Activated CD8-positive, alpha-beta memory T cell treated with anti-CD3 and anti-CD28 coated beads for 48 hours (primary cell): ENCODE measurements at places on chromosomes 3 and 15.

DNA sequence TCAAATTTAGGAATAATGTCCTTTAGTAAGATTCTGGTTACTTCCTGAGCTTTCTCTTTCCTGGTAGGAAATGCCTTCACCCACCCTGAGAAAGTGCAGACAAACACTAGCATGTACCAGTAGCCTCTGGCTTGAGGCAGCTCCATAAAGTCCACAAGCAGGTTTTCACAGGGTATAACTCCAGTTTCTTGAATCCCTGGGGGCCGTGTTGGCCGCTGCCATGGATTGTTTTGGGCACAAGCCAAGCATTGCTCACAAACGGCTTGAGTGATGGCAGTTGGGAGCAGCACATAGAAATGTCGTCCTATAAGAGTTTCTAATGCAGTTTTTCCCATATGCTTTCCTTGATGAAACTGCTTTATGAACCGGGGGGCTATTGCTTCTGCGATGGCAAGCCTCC, 164.1 kb downstream of the STXBP5L start:
- DNase-seq, result no peak

DNA sequence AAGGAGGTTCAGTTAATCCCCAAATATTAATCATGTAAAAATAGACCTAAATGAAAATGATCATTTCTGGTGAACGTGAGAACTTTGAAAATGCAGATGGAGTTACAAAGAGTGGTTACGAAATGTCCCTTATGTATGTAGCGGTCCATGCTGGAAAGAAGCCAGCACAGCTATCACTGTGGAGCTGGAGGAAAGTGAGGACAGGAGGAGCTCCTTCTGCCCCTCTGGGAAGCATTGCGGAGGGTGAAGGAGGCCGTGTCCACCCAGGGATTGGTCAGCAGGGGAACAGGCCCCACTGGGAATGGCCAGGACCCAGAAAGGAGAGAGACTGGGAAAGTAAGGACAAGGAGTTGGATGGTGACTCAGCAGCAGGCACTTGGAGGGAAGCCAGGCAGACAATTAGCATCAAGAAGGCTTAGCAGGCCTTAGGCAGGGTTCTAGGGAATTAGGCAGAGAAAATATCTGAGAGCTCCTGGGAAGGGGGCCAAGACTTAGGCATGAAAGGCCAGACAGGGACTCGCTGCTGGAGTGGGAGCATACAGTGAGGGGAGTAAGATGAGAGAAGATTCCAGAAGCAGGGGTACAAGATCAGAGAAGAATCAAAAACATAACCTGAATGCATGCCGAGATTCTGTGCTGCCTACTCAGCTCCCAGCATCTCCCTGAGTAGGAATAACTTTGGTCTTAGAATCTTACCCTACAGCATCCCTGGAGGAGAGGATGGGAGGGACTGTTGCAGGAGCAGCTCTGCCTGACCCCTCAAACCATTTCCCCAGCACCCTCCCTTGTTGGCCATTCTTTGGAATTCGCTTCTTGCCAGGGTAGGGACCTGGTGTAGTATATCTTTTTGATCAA, 171.0 kb upstream of the UMPS start:
- no peak for DNase-seq

- no peak for DNase-seq
Measured at GRCh38 chr3:22713936-22714335, 489.2 kb upstream of the UBE2E2 start.

- DNase-seq, result no peak
Measured at GRCh38 chr15:66249605-66250174, 3.9 kb downstream of the MEGF11 start.

DNA sequence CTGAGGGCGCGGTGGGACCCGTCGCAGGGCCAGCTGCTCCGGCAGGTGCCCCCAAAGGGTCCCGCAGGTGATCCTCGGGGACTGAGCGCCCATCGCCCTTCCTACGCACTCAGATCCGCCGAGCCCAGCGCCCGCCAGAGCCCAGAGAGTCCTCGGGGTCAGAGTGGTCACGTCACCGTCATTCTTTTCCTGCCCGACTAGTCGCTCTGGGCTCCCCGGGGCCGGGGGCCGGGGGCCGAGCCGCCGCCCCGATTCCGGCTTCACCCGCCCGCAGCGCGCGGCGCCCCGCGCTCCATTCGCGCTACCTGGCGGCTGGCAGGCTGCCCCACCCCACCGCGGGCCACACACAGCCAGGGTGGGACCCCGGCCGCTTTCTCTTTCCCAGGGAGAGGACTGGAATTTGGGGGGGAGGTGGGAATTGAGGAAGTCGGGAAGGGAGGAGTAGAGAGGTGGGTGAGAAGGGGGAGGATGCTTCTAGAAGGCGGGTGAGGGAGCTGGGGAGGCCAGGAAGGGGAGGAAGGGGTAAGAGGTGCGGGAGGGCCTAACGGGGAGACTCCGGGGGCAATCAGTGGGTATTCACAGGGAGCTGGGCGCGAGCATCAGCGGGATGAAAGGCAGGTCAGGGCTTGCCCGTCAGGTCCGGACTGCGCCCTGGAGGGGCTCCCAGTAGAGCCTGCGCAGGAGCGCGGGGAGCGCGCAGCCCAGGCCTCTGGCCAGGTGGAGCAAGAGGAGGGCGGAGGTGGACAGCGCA, 36.1 kb upstream of the EPHB3 start:
- no peak for DNase-seq

DNA sequence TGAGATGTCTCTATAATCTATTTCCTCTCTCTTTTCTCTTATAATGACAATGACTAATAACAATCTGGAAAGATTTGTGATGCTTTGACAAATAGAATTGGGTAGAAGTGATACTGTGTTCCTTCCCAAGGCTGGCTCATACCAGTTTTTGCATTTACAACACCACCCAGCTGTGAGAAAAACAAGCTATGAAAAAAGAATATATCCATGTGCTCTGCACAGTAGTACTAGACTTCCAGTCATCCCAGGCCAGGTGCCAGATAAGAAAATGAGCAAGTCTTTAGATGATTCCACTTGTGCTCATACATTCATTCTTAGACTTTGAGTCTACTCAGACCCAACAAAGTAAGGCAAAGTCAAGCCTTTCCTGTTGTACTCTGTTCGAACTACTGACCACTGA, 350.2 kb upstream of the POU1F1 start:
- DNase-seq, result no peak

DNA sequence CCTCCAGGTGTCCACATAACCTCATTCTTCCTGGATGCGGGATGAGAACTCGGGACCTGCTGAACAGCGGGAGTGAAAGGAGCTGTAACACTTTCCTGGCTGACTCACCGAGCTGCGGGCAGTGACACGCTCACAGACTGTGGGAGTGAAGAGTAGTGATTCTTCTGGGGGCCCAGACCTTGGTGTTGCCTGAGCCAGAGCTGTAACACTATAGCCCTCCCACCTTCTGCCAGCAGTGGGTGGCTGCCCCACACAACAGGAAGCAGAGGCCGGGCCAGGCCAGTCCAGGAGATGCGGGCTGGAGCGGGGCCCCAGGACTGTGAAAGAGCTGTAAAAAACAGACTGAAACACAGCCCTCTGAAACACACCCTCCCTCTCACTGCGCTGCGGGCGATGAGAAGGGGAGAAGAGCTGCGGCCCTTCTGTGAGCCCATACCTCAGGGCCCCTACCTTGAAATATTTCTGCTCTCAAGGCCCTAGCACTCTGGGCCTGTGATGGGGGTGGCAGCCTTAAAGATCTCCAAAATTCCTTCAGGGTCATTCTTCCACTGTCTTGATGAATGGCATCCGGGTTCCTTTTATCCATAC, 464.0 kb upstream of the CCDC54 start:
- DNase-seq, result no peak

DNA sequence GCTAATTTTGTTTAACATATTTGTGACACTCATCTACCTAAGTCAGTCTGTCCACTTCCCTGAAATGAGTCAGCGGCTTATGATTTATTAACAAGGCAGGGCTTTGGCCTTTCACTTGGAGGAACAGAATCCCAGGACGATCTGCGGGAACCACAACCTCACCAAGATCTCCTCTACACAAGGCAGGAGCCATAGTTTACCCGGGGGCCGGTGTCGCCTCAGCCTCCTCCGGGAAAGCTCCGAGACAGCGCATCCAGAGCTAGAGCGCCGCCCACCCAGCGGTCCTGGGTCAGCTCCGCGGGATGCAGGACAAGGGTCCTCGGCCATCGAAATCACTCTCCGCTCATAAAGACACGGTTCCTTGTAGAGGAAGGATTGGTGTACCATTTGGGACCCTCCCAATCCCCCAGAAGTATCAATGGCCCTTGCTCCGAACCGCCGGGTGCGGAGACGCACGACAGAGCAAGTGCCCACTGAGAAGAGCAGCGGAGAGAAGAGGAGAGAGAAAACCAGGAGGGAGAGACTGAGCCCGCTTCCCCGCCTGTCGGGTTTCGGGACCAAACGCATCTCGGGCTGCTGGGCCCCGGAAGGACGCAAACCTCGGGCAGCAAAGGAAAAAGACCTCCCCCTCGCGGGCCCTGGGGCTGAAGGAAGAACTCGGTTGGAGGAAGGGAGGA, 13.1 kb upstream of the ALCAM start:
- DNase-seq, result no peak

DNA sequence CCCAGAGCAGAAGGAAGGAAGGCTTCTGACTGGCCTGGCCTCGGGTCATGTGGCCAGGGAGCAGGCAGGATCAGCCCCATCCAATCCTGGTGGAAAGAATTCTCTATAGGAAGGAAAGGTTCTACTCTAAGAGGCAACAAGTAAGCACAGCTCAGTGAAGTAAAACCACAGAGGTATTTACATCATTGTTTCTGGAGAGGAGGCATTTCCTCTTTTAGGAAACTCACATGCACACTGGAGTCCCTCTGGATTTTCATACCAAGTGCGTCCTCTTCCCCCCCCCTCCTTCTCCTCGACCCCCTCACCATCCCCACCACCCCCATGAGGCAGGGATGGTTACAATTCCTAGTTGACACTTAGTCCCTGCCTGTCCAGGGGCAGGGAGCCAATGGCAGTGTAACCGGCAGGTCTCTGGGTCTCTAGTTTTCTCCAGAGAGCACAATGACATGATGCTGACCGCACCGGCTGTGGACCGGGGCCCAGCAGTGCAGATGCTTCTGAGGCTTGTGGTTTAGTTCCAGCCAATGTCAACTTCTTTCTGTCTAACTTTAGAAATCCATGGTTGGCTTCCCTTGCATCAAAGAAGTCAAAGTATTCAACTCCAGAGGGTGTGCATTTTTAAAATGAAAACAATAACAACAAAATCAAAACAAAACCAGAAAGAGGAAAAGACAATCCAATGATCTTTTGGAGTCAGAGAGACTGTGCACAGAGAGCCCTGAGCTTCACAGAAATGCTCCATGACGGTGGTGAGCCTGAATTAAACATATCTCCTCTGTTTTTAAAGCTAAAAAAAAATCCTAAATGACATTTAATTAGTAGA, 230.3 kb upstream of the TLE3 start:
- no peak for DNase-seq

DNA sequence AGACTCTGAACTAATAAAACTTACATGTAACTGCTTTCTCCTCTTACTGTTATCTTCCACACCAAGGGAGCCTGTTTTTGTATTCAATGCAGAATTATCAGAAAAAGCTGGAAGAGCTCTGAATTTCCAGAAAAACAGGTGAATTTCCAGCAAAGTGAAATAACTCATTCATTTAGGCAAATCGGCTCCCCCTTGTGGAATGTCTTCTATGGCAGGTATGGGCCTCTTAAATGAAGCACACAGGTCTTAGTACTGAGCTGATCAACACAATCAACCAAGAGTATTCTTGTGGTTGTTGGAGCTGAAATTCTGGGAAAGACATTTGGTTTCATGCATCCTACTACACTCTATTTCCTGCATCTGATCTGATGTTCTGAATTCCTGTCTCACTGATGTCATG, 31.0 kb upstream of the PTPRG start:
- DNase-seq, result no peak

DNA sequence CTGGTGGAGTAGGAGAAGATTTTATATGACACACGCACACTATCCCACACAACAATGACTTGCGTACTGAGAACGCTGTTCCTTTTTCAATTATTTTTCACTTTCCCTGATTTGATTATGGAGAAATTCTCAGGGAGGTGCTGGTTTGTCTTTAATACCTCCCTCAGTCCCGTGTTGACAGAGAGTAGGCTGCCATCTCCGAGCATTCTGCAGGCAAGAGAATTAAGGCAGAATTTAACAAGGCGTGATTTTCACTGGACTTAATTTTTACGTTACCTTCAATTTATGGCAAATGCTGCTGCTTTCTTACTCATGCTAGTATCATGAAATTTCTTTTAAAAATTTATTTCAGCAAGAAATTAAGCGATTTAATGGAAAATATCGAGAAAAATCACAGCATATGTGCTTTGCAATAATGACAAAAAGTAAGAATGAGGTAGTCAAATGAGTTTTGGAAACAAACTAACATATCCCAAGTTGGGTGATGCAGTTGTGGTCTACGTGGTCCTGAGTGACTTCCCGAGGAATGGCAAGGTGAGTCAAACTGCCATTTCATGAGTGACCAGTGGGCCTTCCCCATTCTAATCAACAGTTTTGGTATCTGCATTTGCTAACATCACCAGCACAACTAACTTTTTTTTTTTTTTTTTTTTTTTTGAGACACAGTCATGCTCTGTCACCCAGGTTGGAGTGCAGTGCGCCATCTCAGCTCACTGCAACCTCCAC, 16.9 kb downstream of the DNASE1L3 start:
- no peak for DNase-seq

- DNase-seq, result no peak
Measured at GRCh38 chr3:125281381-125281780, 68.8 kb upstream of the SLC12A8 start.

GRCh38 chr3:66259566-66260255, 38.9 kb downstream of the SLC25A26 start:
- DNase-seq, result no peak

DNA sequence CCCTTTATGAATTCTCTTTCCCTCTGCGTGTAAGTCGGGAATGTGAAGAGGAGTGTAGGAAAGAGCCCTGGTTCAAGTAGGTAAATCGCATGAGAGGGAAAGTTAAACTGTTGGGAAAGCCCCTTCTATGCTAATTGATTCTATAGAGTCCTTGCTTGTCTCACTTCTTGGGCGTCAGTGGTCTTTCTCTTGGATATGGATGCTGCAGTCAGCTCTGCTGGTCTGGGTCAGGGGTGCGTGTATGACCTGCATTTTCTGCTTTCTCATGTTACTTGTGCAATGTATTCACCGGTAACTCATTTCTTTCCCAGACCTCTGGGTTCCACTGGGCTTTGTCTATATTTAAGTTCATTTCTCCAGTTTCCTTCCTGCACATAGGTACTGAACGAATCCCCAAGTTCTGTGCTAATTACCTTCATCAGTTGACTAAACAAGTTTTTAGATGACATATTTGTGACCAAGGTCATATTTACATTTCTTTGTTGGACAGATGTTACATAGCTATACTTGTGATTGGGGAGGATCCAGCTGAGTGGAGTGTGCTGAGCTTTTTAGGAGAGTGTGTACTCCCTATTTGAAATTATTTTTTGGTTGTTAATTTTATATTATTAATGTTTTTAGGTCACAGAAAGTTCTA, 1.4 kb downstream of the SETD5 start:
- DNase-seq, result no peak

DNA sequence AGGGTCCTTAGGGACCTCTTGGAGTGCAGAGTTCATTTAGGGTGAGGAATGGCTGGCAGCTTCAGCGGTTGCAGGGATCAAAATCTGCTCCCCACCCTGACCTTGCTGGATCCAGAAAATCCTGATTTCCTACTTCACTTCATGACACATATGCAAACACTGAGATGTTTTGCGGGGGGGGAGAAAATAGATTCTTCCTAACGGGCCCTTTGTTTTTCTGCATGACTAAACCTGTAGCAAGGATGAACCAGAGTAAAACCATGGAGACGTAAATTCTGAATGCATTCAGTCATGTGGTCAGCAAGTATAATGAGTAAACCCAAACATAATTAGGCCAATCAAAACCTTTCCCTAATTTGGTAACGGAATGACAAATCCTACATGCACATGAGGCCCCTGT, 20.0 kb upstream of the RBP1 start:
- no peak for DNase-seq
